Eye (tissue), 1 donor: ENCODE measurements at places on chromosomes 13 and 19.

- no peak for DNase-seq
Observed at GRCh38 chr13:44465318-44465717, 91.7 kb downstream of the SERP2 start.

DNA sequence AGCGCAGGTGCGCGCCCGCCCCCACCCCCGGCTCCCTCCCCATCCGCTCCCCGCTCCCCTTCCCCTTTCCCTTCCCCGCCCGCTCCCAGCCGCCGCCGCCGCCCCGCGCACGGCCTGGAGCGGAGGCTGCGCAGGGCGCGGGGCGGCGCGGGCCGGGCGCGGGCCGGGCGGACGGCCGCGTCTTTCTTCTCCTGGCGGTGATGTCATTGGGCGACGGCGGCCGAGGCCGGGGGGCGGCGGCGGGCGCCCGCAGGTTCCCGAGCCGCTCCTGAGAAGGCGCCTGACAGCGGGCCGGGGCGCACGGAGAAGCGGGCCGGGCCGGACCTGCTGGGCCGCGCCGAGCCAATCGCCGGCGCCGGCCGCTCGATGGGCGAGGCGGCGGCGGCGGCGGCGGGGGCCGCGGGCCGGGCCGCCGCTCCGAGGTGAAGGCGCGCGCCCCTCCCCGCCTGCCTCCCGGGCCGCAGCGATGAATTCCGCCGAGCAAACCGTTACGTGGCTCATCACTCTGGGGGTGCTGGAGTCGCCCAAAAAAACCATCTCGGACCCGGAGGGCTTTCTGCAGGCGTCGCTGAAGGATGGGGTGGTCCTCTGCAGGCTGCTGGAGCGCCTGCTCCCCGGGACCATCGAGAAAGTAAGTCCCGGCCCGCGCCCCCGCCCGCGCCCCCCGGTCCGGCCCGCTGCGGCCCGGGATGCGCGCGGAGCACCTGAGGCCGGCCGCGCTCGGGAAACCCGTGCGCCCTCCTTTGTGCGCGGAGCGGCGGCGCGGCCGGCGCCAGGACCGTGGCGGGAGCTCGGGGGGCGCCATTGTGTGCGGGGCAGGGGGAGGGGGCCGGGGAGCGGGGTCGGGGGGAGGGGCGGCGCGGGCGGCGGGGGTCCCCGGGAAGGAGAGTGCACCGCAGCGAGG is at the start of gene ARHGEF7:
ARHGEF7 (plus strand) TSS at position 250 of the 904 bp plus-strand sequence; CDS start at position 467, 217 bp downstream.
- DNase-seq, result peak; percentile 79

DNA sequence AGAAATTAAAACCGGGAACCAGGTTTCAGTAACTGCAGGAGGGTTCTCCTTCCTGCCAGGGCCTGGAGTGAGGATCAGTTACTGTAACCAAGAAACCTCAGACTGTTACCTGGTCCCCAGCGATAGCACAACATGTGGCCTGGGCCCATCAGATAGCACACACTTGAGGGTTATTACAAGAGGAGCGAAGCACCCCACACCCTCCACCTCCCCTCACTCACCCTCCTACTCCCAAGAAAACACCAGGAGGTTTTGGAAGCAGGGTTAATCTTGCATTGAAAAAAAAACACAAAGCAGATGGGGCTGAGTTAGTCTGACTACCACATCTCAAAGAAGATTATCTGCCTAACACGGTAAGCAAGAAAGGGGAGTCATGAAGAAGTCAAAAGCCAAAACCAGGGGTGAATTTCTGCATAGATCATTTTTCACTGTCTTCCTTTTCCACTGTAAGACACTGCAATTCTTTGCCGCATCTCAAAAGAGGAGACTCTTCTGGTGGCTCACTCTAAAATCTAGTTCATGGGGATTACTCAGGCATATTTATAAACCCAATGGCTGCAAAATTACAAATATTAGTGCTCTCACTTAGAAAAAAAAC is 75.9 kb upstream of the DOCK9 start:
- DNase-seq, result no peak

GRCh38 chr13:65292488-65292901 is 1937.6 kb downstream of the PCDH9 start:
- DNase-seq, result no peak

DNA sequence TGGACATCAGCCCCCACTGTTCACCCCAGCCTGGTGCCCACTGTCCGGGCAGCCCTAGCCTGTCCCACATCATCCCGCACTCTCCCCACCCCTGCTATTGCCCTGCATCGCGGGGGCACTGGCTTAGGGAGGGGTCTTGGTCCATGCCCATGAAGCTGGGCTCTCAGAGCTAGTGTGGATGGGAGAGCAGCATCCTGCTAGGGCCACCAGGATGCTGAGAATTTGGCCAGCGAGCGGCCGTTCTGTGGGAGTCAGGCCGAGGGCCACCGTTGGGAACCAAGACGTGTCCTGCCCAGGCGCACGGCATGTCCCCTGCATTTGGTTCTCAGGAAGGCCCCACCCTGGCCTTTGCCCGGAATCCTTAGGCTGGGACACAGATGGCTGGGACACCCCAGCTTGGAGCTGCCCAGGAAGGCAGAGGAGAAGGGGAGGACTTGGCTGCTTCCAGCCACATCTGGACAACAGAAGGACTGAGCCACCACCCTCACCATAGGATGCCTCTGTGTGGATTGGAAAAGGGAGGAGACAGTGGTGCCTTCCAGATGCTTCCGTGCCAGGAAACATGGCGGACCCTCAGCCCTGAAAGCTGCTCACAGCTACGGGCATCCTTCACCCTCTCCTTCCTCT is 14.6 kb downstream of the ADGRE5 start:
- no peak for DNase-seq

- no peak for DNase-seq
Observed at GRCh38 chr19:9040131-9040530, 29.9 kb upstream of the MUC16 start.

GRCh38 chr19:50344661-50345318 is 15.6 kb upstream of the KCNC3 start:
- DNase-seq, result no peak

- peak; percentile 80 for DNase-seq
Observed at GRCh38 chr19:35142606-35143230, 337 bp upstream of the FXYD7 start.
